ENCODE measurements at places on chromosomes 7 and 10. TPM values are rescaled to one million over a fixed set of nuclear protein-coding genes. Genes with fewer than 3 reads are reported as not detected.

Gene IDI2
- total RNA-seq = not detected

- no peak for DNase-seq
- H3K27me3 ChIP-seq = no peaks in the 10 kb centered on the region
- H3K27ac ChIP-seq = no peak overlapping the region
These were observed 73.1 kb upstream of the UCN3 start for GRCh38 chr10:5291501-5292195.

- no peak overlapping the region for H3K27ac ChIP-seq
- H3K4me3 ChIP-seq = no peak overlapping the region
- no peak for DNase-seq
- no peaks in the 10 kb centered on the region for H3K36me3 ChIP-seq
These were observed 40.8 kb upstream of the PRSS58 start for GRCh38 chr7:142298627-142299026.

Gene C1GALT1
- total RNA-seq = 65.7 TPM

All from endodermal cell (in vitro differentiated cells).